ENCODE measurements at places on chromosomes 6 and 20.

- no peak for DNase-seq
Measured at GRCh38 chr6:154888421-154889295, 106.5 kb upstream of the TIAM2 start.

- DNase-seq = no peak
Measured at GRCh38 chr6:11586117-11586516, 48.6 kb downstream of the TMEM170B start.

GRCh38 chr6:165615636-165616035 lies 47.4 kb downstream of the PDE10A start:
- DNase-seq = no peak

GRCh38 chr6:104506429-104506828 lies 353.3 kb downstream of the HACE1 start:
- no peak for DNase-seq

- no peak for DNase-seq
Measured at GRCh38 chr20:45291526-45291925, 15.1 kb upstream of the RBPJL start.

GRCh38 chr20:63685269-63686026 lies 11.0 kb upstream of the TNFRSF6B start:
- DNase-seq = no peak

DNA sequence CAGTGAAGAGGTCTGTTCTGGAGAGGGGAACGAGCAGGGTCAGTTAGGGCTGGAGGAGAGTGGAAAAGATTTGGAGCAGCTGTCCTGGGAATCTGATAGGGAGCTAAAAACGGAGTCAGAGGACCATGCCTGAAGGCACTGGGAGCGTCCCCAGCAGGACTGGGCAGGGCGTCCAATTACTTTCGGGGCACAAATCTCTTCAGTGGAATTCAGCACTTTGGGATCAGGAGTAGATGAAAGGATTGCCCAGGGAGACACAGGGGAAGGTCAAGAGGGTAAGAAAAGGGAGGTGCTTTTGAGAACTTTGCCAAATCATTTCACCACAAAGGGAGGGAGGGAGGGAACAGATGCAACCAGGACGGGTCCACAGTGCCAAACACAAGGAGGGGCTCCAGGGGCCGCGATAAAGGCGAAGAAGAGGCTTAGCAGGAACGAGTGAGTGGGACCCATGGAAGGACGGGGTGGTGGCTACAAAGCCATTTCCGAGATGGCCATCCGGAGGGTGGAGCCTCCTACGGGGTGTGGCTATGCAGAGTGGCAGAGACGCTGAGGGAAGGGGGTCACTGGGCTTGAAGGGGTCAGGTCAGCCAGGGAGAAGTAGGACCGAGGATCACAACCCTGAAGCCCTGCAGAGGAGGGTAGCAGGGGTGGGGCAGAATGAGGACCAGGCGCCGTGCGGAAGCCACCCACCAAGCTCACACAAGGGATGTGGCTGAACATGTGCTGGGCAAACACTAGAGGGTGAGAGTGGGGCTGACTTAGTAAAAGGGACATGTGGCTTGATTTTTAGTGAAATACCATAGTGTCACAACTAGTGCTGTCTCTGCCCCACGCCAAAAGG lies 180.0 kb upstream of the RREB1 start:
- DNase-seq = no peak

GRCh38 chr6:45569210-45569945 lies 191.6 kb upstream of the SUPT3H start:
- no peak for DNase-seq

DNA sequence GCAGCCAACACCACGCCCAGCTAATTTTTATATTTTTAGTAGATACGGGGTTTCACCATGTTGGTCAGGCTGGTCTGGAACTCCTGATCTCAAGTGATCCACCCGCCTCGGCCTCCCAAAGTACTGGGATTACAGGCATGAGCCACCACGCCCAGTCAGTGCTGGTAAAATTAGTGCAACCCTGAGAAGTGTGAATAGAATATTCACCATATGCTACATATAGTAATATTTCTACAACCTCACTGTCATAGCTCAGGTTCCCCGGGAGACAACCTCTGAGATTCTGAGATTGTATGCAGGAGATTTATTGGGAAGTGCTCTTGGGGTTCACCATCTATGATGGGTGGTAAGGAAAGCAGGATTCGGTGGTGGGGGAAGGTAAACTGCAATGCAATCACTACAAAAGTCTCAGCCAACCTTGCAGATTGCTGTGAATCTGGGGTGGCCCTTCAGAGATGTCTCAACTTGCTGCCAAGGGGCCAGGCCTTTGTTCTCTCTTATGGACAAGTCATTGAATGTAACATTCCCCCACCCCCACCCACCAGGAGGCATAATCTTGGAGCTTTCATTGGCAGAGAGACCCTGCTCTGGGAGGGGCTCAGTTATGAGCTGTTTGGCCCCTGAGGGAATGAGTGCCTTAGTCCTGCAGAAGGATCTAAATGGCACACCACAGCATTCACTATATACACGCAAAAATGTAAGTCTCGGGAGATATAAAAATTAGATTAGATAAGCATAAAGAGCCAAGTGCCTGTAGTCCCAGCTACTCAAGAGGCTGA lies 34.0 kb upstream of the SEC63 start:
- no peak for DNase-seq

- no peak for DNase-seq
Measured at GRCh38 chr6:25816252-25816651, 15.6 kb downstream of the SLC17A1 start.

- DNase-seq = no peak
Measured at GRCh38 chr6:3843379-3844096, 5.6 kb upstream of the FAM50B start.

DNA sequence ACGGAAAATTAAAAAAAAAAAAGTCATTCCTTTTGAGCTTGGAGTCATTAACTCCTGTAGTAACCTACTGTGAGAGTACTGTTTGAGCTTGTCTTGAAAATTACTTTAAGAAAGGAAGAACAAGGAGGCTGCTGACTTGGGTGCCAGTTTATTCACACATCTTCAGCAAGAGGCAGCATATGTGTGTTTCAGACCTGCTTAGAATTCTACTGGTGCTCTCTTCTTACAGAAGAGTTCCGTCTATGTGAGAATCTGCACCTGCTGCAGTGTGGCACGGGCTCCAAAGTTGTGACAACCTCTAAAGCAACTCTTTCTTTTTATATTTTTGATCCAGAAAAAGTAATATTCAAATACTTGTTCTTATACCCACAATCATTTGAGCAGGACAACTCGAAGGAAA lies 117.4 kb upstream of the SOX4 start:
- DNase-seq = no peak

DNA sequence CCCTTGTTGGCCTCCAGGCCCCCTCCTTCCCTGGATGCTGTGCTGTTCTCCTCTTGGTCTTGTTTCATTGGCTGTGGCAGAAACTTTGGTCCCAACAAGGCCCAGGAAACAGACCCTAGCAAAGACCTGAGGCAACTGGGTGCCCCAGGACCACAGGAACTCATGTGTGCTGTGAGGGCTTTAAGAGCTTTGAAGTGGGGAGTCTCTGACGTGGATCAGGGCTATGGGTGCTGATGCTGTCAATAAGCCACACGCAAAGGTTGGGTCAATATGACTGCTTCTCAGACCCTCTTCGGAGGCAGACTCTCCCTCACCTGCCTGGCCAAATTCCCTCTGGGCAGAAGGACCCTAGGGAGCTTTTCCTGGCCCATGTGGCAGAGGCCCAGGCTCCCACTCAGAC lies 91.5 kb upstream of the MLN start:
- DNase-seq = no peak

DNA sequence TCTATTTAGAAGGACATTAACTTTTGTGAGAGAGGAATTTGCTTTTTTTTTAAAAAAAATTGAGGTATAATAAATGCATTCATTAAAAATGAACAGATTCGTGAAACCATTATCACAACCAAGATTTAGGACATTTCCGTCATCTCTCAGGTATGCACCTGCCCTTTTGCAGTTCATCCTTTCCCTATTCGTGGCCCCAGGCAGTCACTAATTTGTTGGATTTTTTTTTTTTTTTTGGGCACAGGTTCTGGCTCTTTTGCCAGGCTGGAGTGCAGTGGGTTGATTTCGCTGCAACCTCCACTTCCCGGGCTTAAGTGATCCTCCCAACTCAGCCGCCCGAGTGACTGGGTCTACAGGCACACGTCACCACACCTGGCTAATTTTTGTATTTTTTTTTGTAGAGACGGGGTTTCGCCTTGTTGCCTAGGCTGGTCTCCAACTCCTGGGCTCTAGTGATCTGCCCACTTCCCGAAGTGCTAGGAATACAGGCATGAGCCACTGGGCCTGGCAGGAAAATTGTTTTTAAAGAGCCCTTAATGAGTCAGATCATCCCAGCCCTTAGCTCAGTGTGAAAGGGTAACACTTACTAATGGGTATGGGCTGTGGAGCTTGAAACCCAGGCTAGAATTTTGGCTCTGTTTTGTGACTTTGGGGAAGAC lies 9.2 kb downstream of the PHF3 start:
- no peak for DNase-seq

GRCh38 chr6:148884461-148884860 lies 137.6 kb downstream of the UST start:
- DNase-seq = no peak

DNA sequence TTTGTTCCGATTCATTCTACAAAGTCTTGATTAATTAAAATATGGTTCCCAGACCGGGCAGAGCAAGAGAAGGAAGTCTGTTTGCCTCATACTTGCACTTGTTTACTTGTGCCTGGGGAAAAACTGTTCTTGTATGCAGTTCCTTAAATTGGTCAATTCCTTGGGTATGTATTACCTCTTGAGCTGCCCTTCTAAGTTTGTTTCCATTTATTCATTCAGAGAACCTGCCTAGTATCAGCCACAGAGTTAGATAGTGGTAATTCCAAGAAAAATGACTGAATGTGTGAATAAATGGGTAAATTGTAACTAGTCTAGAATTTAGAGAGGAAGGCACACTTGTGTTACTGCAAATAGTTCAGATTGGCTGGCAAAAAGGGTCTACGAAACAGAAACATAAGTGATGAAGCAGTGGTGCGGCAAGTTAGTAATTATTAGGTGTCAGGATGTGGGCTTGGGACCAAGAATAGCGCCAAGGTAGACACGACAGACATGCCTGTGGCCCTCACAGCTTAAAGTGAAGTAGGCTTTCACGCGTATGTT lies 525 bp upstream of the MAK start:
- DNase-seq = no peak

GRCh38 chr20:54134445-54135220 lies 39.2 kb downstream of the CYP24A1 start:
- no peak for DNase-seq

DNA sequence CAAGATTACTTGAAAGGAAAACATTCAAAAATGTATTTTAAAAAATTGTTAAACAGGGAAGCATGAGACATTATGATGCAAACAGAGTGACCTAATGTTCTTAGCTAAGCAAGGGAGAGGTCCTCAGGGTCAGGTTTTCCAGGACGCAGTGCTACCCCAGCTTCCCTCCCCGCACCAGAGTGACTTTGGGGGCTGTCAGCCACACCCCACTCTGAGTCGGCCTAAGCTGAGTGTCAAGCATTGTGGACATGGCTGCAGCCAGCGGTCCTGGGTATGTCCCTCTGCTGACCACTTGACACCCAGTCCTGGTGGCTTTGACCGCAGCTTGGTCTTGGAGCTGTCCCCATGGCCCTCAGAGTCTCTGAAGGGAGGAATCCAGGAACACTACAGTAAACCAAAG lies 54.9 kb upstream of the CD93 start:
- DNase-seq = no peak

DNA sequence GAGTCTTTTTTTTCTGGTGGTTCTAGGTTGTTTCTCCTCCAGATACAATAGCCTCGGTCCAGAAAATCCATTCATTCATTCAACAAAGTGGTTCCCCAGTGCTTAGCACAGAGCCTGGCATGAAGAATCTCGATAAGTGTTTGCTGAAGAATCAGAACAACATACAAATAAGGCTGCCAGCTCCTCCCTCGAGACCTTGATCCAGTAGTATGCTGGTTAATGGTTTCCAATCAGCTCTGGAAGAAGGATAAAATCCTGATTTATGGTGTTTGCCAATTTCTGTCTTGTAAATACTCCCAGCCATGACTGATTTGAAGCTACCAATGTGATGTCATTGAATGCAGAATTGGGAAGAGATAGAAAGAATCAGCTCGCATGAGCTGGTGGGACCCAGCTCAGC lies 3.3 kb downstream of the HSPA12B start:
- DNase-seq = no peak

GRCh38 chr6:135274561-135275293 lies 93.6 kb downstream of the MYB start:
- no peak for DNase-seq

DNA sequence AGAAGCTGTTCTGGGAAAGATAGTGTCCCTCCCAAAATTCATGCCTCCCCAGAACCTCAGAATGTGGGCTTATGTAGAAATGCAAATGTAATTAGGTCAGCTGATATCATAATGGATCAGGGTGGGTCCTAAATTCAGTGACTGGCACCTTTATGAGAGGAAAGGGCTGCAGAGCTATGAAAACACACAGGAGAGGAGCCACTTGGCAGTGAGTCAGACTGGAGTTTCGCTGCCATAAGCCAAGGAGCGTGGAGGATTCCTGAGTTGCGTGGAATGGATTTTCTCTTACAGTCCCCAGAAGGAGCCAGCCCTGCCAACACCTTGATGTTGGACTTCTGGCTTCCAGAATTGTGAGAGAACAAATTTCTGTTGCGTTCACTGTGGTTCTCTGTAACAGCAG lies 249.8 kb upstream of the PMEPA1 start:
- DNase-seq = no peak

GRCh38 chr6:91816335-91816734 lies 1229.5 kb upstream of the MAP3K7 start:
- DNase-seq = no peak

DNA sequence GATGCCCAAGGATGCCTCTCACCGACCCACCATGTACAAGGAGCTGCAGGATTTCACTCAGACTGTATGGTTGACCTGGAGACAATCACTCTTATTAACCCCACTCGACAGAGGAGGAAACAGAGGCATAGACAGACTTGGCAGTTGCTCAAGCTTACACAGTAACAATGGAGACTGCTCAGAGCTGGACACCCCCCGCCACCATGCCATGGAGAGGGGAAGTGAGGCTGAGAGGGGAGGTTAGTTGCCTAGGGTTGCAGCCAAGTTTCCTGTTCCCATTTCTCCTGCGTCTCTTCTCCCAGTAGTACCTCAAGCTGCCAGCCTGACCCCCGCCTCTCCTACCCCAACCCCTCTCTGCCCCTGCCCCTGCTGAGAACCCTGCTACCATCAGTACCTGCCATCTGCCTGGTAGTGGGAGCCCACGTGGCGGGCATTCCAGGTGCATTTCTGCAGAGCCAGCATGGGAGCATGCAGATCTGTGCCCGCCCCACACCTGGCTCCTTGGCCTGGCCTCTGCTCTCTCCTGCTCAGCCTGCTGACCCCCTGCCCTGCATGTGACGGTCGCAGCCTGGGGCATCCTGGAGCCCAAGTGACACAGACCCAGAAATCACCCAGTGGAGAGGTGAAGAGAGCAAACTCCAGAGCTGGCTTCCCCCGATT lies 157.7 kb downstream of the PREX1 start:
- no peak for DNase-seq

GRCh38 chr20:853406-853996 lies 20.0 kb downstream of the FAM110A start:
- DNase-seq = no peak

DNA sequence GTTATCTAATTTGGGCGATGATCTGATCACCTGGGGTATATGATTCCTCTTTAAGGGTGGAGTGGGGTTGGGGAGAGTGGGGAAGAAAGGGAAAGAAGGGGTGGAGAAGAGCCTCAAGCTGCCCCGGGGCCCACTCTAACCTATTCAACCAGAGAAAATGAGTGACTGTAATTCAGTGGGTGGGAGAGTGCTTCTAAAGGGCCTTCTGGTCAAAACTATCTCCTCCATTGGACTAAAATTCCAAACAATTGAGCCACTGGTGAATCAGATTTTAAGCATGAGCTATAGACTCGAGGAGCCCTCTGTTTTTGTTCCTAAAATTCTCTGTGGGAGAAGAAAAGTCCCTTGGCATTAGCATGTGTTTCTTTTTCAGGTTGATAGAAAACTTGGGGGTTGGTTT lies 296.8 kb downstream of the CLIC5 start:
- no peak for DNase-seq
